ENCODE measurements at places on chromosomes 13 and 19.

GRCh38 chr19:1746401-1747284, 6.7 kb upstream of the ONECUT3 start:
- no peak for DNase-seq

GRCh38 chr13:93151277-93151676, 75.3 kb upstream of the GPC6 start:
- no peak for DNase-seq

GRCh38 chr13:35767256-35767976, 290.9 kb upstream of the MAB21L1 start:
- DNase-seq = no peak

GRCh38 chr19:47658431-47659348, 49.8 kb downstream of the BICRA start:
- no peak for DNase-seq

DNA sequence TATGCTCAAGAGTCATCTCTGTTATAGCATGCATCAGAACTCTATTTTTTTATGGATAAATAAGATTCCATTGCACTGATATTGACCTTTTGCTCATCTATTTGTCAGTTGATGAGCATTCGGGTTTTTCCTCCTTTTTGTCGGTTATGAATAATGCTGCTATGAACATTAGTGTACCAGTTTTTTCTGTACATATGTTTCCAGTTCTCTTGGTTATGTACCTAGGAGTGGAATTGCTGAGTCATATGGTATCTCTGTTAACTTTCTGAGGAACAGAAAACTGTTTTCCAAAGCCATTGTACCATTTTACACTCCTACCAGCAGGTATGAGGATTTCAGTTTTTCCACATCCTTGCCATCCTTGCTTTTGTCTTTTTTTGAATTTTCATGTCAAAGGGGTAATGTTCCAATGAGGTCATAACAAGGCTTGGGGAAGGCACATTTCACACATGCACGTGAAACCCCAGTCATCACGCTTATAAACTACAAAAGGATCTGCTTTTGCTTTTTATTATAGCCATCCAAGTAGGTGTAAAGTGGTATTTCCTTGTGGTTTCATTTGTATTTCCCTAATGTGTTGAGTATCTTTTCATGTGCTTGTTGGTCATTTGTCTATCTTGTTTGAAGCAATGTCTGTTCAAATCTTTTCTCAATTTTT, 14.6 kb downstream of the KBTBD7 start:
- DNase-seq = no peak

Data from stimulated activated CD8-positive, alpha-beta memory T cell treated with anti-CD3 and anti-CD28 coated beads, Interleukin-7, amount 100 ng/mL, for 1 hour (primary cell).